ENCODE measurements at places on chromosomes 11 and 22. TPM values are rescaled to one million over a fixed set of nuclear protein-coding genes. Genes with fewer than 3 reads are reported as not detected.

GRCh38 chr11:68044145-68044813 is 5.5 kb downstream of the TCIRG1 start:
- H3K27ac ChIP-seq = no peak overlapping the region
- no peaks in the 10 kb centered on the region for H3K36me3 ChIP-seq
- H3K4me3 ChIP-seq = no peak overlapping the region
- peaks cover 4% of the 10 kb centered on the region for H3K4me1 ChIP-seq
- DNase-seq = no peak

GRCh38 chr22:17257121-17258001 is 38.1 kb upstream of the ADA2 start:
- no peaks in the 10 kb centered on the region for H3K4me1 ChIP-seq
- no peak for DNase-seq
- peak overlapping the region; percentile 57 for H3K27ac ChIP-seq
- no peaks in the 10 kb centered on the region for H3K27me3 ChIP-seq
- peak overlapping the region; percentile 59 for H3K4me3 ChIP-seq

DNA sequence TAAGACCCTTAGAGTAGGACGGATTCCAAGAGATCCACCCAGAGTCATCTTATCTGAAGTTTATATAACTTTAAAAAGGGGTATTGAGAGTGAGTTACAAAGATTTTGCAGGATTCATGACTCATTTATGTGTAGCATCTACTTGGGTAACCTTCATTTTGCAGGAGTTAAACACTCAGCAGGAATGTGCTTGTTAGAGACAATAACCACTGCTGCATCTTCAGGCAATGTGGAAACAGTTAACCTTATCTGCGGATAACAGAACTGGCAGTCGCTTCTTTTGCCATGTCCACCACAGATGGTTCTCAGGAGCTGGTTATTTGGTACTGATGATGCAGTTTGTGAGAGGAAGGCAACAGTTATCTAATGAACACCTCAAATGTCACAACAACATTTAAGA is 417.9 kb upstream of the DDI1 start:
- no peaks in the 10 kb centered on the region for H3K36me3 ChIP-seq
- H3K27me3 ChIP-seq = no peaks in the 10 kb centered on the region
- H3K4me3 ChIP-seq = no peak overlapping the region
- no peak overlapping the region for H3K27ac ChIP-seq
- DNase-seq = no peak

DNA sequence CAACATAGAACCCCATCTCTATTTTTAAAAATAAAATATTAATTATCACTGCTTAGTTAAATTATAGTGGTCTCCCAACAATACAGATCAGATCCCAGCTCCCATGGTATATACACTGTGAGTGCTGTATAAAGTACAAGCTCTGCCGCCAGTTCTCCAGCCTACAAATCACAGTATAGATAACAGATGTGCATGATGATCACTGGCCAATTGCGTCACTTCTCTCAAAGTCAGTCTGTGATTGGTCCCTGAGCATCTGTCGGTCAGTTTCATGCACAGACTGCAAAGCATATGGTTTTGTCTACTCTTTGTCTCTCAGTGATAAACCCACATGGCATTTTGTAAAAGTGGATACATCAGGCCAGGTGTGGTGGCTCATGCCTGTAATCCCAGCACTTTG is 15.7 kb downstream of the PPARA start:
- no peaks in the 10 kb centered on the region for H3K27me3 ChIP-seq
- no peaks in the 10 kb centered on the region for H3K36me3 ChIP-seq
- no peaks in the 10 kb centered on the region for H3K4me1 ChIP-seq
- no peak overlapping the region for H3K27ac ChIP-seq

DNA sequence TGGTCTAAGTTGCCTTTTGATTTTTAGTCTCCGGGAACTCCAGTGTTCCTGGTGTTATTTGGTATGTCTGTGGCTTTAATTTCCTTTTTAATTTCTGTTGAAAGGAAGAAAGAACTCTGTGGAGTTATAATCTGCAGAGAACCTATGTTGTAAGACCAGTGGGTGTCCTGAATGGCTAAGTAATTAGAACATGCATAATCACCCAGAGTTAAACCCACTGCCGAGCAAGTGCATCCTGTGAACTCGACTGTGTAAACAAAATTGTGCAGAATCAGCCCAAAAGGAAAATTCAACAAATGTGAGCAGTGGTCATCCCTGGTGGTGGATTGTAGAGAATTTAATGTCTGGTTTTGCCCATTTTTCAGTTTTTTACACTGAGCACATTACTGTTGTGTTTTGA is 162.5 kb downstream of the COMMD9 start:
- H3K4me1 ChIP-seq = no peaks in the 10 kb centered on the region
- no peaks in the 10 kb centered on the region for H3K36me3 ChIP-seq
- no peak overlapping the region for H3K27ac ChIP-seq
- no peak overlapping the region for H3K4me3 ChIP-seq
- DNase-seq = no peak

PTPRCAP gene
- total RNA-seq = 2.1 TPM

Data from breast epithelium (tissue), 4 donors.